ENCODE measurements at places on chromosomes 3 and 15.

GRCh38 chr3:148955544-148956346, 35.6 kb upstream of the GYG1 start:
- DNase-seq, result peak; percentile 92

DNA sequence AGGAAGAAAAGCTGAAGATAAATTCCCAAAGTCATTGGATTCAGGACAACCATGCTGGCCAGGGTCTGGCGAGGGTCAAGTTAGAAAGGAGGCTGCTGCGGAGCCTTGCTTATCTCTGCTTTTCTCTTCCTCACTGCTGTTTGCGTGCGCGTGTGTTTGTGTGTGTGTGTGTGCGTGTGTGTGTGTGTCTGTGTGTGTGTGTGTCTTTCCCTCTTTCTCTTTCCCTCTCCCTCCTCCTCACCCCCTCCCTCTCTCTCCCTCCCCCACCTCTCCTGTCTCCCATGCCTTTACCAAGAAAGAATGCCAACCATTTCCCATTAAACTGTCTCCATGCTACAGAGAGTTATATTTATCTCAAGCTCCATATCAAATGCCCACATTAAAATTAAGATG, at the start of gene COLQ:
Gene COLQ (minus strand): TSS at position 134 of the 393 bp plus-strand sequence. CDS start 81 bp downstream, at position 53.
- no peak for DNase-seq

DNA sequence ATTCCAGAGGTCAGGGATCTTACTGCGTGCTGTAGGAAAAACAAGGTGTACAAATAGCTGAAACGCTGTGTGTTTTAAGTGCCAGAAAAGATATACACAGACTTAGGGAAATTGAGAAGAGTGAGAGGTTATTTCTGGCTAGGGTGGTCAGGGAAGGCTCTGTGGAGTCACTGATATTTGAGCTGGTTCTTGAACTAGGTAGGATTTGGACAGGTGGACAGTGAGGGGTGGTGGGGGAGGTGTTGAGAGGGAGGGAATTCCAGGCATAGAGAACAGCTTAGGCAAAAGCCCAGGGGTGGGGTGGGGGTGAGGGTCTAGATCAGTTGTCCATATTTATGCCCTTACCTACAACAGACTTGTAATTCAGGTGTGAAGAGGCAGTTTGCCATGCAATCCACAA, 7.0 kb downstream of the SEMA6D start:
- DNase-seq, result no peak

GRCh38 chr3:12922306-12922705, 80.9 kb upstream of the RPL32 start:
- peak; percentile 22 for DNase-seq

GRCh38 chr3:173778251-173778650, 380.7 kb downstream of the NLGN1 start:
- no peak for DNase-seq

DNA sequence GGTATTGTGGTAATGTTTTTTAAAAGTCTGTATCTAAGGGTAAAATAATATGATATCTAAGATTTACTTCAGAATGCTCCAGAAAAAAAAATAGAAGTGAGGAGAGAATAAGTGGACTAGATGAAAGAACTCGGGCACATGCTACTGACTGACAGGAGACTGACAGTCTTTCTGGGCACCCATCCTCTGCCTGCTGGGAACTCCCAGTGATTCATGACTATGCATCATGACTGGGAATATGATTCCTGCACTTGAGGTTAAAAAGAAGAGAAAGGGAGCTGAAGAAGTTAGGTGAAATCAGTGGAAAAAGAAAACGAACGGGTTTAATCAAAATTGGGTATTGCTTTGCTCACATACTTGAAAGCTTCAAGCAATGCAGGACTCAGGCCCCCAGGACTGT, 35.7 kb upstream of the SPSB4 start:
- DNase-seq, result no peak

GRCh38 chr15:75235760-75236729, 22.1 kb upstream of the GOLGA6C start:
- no peak for DNase-seq

DNA sequence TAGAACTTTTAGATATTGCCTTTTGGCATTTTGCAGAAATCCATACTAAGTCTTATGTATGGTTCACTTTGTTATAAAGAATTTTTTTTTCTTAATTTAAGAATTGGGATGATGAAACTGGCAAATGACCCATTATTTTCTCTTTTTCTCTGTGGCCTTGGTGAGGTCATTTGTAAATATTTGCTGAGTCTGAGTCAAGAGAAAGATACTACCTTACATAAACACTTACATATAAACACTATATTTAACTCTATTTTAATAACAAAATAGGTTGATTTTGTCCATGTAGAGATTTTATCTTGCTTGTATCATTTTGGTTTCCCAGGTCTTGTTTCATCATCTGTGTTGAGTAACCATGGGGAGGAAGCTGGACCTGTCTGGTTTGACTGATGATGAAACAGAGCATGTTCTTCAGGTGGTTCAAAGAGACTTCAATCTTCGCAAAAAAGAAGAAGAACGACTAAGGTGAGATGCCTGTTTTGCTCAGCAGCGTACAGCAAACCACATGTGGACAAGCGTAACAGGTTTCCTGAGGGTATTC, 91.1 kb downstream of the MYRIP start:
- DNase-seq, result no peak

DNA sequence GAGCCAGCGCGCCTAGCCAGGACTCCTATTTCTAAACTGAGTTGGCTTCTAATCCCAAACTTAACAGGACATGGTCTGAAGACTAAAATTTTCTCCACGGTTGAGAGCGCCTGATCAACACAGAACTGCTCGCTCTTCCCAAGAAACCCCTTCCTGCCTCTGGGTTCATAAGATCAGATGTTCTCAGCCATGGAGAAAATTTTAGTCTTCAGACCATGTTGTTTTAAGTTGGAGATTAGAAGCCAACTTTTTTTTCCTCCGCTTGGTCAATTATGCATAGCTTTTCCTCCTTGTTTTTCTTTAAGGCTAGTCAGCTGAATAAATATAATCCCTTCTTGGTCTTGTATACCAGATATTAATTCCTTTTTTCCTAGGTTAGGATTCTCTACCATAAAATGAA, 356.6 kb upstream of the ADAMTS9 start:
- DNase-seq, result no peak

DNA sequence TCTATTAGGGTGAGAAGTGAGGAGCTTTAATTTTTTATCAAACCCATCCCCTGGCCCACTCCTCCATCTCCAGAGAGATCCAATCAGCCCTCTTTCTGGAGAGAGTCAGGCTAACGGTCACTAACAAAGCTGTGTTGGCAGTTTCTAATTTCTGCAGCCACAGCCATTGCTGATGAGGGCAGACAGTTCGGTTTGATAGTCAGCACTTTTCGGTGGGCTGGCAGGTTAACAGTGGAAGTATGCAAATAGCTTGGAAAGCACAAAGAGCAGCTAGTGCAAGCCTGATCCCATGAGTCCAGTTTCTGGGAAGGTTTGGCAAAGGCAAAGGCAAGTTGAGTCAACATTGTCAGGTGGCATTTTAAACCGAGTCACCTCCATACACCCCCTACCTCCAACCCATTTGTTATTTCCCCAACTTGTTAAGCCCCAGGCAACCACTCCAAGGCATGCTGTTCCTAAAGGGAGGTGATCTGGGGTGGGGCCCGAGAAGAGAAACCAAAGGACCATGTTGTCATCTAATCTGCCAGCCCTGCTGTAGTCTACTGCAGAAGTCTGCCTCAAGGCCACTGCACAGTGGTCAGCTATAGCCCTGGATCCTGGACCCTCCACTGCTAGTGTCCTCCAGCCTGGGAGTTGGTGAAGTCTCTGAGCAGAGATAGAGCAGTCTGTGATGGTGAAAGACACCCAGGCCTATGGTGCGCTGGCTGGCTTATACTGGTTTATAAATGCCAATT, 1.7 kb downstream of the CCR1 start:
- no peak for DNase-seq

DNA sequence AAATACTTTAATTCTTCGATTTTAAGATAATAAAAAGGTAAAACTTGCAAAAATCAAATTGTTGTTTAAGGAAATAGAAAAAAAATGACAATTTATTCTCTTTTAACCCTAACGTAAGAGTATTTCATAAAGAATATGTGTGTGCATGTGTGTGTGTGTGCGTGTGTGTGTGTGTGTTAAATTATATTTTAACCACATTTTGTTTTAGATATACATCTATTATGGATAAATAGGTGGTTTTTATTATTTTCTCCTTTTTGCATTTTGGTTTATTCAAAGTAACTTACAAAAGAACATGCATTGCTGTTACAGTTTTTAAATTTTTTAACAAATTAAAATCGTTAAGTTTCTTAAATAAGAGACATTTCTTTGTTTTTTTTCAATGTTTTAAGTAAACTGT, 414.4 kb downstream of the NAALADL2 start:
- no peak for DNase-seq

GRCh38 chr3:140166861-140167599, 232.0 kb downstream of the CLSTN2 start:
- DNase-seq, result peak; percentile 57

DNA sequence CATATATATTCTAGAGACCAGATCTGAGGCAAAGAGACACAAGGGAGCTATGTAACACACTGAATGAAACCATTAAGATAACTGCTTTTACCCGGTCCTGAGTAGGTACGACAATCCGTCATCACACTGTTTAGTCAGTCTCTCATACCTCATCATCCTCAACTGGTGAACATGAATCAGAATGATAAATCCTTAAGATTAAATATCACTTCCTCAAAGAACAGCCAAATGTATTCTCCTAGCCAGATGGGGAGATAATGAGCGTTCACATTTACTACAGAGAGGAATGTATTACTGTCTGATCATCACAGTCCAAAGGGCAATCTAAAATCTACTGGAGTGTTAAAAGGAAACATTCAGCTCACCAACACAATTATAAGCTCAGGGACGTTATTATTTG, 319.4 kb upstream of the STAC start:
- DNase-seq, result peak; percentile 5

DNA sequence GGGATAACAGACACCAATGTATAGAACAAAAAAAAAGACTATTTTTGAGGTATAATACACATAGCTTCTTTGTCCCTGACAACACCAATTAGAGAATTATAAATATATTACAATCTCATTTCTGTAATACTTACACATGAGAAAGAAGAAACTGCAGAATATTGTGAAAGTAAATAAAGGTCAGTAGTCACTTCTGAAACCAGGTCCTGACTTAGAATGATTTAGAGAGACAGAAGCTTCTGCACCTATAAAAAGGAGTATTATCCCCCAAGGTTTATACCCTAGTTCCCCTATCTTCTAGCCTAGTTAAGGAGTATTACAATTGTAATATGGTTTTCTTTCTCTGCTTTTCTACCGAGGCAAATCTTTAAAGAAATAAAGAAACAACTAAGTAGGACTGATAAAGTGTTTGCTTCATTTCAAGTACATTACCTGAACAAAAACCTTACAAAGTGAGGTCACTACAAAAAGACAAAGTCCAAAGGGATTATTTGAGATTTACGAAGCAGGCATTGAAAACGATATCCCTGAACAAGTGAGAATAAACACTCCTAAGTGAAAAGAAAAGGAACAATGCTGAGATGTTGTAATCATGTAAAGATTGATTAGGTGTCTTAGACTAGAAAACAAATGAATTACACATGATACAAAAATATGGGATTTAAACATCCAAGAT, 103.0 kb downstream of the GBE1 start:
- DNase-seq, result no peak

DNA sequence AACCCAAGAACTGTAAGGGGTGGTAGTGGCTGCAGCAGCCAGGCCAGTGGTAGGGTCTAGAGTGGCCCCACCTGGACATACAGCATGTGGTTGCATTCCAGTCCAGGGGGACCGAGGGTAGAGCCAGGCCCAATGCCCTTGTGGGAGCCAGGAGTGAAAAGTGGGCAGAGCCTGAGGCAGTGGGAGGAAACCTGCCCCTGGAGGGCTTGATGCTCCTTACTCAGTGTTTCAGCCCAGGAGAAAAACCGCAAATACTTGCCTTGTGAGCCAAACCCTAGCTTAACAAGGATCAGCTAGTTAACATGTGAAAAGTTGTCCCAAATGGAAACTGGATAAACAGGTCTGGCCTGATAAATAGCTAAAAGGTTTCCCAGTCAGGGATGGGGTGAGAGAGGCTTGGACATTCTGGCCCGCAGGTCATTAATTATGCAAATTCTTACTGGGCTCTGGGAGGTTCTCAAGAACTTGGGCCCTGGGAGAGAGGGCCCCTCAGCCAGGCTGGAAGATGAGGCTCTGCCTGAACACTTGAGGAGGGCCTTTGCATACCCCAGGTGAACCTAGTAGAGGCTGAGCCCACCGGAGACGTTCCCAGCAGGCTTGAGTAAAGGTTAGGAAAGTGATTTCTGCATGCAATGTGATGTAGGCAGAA, 222.1 kb downstream of the THSD4 start:
- DNase-seq, result peak; percentile 30

GRCh38 chr15:101031213-101031612, 112.1 kb downstream of the LRRK1 start:
- DNase-seq, result no peak

GRCh38 chr3:156218353-156218744, 98.0 kb downstream of the KCNAB1 start:
- no peak for DNase-seq

- DNase-seq, result no peak
These were observed 46.6 kb downstream of the EPHB3 start for GRCh38 chr3:184608209-184608608.
